ENCODE measurements at places on chromosomes 2 and 18.

DNA sequence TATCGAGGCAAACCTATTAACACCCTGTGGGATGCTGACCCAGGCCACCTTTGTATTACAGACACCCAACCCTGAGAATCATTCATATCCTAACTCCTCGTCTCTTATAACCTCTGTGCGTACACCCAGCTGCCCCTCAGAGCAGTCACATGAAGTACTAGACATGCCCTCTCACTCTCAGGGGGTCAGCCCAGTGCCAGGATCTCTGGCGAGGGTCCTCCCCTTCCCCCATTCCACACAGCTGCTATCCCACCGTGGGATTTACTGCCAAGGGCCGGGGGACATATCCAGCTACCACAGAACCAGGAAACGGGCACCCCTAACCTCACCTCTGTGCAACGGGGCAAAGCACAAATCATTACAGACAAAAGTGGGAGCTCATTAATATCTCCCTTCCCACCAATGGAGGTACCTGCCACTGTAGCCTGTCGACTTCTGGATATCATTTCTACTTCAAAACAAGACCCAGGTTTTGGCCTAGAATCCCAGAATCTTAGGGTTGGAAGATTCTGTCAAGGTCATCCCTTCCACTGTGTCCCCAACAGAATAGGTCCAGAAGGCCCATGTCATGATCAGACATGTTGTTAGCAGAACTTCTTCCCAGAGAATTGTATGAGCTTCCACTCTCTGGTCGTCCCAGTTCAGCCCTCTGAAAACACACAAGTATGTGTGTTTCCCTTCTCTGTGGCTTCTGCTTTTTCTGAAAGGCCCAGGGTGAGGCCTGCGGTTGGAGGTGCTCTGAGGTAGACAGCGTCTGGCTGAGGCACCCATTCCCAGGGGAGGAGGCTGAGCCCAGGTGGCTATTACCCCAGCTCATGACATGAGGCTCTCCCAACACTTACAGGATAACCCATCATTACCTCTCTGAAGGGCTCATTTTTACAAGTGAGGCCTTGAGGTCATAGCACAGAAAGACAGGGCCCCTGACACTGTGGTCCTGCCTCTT, 1.7 kb downstream of the TMBIM1 start:
- DNase-seq, result no peak

DNA sequence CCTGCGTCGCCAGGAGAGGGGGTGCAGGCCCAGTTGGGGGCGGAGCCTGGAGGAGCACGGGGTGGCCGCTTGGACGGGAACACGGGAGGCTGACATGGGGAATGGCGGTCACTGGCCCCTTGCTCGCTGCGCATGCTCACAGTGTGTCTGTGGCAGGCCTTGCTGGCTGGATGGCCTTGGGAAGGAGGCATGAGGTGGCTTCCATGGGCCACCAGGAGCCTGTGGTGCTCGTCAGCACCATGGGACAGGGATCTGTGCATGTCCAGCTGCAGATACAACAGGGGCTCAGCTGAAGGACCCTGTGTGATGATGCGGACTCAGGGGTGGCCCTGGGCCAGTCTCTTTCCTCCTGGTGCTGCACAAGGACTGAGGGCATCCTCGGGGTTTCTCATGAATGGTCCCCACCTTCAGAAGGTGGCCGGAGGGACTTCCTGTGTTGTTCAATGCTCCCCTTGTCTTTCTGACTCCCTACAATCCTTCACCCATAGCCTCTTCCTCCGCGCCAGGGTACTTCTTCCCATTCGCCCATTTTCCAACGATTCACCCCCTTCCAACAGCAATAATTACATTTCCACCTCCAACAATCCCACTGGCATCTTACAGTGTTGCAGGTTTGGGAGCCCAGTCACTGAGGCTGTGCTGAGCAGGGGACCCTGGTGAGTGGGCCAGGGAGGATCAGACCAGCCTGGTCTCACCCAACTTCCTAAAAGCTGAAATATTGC, 3.4 kb upstream of the SP140L start:
- no peak for DNase-seq

DNA sequence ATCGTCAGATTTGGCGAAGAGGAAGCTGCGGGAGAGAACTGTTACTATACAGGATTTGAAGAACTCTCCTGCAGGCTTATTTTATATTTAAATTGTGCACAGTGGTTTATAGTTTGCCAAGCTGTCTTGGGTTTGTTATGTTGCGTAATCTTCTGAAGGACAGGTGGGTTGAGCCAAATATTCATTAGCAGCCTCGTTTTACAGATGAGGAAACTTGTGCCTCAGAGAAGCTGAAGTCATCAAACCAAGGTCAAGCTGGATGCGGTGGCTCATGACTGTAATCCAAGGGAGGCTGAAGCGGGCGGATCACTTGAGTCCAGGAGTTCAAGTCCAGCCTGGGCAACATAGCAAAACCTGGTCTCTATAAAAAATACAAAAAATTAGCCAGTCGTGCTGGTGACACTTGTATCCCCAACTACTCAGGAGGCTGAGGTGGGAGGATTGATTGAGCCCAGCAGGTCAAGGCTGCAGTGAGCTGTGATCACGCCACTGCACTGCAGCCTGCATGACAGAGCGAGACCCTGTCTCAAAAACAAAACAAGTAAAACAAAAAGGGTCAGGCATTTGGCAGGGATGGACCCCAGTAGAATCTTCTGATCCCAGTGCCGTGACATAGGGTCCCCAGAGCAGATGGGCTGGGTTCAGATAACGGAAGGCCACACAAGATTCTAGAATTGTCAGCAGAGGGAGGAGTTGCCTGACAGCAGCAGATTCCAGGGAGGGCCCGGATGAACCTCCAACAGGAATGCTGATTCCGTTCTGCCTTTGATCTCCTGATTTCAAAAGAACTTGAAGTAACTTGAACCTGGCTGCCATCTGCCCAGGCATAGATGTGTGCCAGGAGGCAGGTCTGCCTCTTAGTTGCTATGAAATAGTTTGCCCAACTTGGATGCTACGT, 50.6 kb downstream of the SH3BP4 start:
- DNase-seq, result no peak

- DNase-seq, result no peak
These were observed 78.5 kb upstream of the L3MBTL4 start for GRCh38 chr18:6493194-6493593.

GRCh38 chr2:12504443-12504842, 212.3 kb upstream of the TRIB2 start:
- DNase-seq, result no peak

GRCh38 chr18:57214976-57215375, 68.1 kb downstream of the BOD1L2 start:
- DNase-seq, result no peak

- no peak for DNase-seq
These were observed 116.0 kb upstream of the PELI1 start for GRCh38 chr2:64260093-64260803.

DNA sequence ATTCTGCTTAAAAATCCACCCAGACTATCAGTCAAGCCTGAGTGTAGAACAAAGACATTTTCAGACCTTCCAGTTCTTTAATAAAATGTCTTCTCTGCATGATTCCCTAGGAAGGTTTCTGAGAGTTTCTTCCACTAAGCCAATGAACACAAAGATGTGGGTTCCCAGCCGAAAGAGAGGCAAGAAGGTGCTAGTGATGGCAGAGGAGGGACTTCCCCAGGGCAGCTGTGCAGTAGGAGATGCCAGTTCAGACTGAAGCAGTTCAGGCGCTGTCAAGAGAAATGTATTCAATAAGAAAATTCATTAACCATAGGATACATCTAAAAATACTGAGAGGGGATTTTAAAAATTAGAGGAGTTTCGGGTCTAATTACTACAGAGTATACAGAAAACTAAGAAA, 83.3 kb downstream of the RND3 start:
- no peak for DNase-seq

GRCh38 chr2:123901256-123901655, 123.8 kb upstream of the CNTNAP5 start:
- DNase-seq, result no peak

GRCh38 chr18:3901811-3902210, 451.8 kb downstream of the TGIF1 start:
- no peak for DNase-seq

DNA sequence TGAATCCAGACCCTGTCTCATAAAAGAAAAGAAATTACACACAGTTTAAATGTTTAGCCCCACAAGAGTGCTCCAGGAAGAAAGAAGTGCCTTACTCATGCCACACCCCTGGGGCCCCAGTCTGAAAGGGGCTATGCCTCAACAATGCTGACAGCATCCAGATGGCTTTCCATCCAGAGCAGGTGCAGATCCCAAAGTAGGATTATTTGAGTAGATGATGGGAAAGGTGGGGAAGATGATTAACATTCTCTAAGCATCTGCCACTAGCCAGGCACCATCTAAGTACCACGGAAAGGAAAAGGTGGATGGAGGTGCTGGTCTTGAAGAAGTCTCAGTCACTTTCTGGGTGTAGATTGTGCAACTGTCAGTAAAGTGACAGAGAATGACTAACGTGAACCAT, 16.3 kb downstream of the DPYSL5 start:
- DNase-seq, result no peak

GRCh38 chr18:48358868-48359267, 50.3 kb downstream of the ZBTB7C start:
- no peak for DNase-seq

- DNase-seq, result no peak
These were observed 45.6 kb downstream of the LPIN2 start for GRCh38 chr18:2967357-2967756.

GRCh38 chr18:35797948-35798347, 174.5 kb upstream of the RMP24 start:
- no peak for DNase-seq

DNA sequence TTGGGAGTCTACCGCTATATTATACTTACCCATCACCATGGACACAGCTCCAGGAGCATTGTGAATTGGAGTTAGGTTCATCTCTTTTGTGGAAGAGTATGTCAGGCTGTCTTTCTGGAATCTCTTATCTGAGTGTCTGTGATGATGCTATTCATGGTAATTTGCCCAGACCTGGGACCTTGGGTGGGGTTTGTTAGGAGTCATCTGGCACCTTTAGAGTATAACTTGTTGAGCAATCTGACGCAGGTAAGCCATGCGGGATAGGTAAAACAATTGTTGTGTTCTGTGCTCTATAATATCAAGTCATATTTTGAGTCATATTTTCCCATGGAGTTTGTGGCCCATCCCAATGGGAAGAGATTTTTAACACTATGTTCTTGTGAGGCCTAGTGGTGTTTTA, 49.7 kb upstream of the MAPRE2 start:
- DNase-seq, result no peak

GRCh38 chr2:155815851-155816250, 516.7 kb downstream of the NR4A2 start:
- DNase-seq, result no peak

GRCh38 chr18:13556502-13556901, 169.9 kb downstream of the FAM210A start:
- no peak for DNase-seq

- DNase-seq, result no peak
These were observed 89.2 kb downstream of the EPHA4 start for GRCh38 chr2:221482666-221483455.

DNA sequence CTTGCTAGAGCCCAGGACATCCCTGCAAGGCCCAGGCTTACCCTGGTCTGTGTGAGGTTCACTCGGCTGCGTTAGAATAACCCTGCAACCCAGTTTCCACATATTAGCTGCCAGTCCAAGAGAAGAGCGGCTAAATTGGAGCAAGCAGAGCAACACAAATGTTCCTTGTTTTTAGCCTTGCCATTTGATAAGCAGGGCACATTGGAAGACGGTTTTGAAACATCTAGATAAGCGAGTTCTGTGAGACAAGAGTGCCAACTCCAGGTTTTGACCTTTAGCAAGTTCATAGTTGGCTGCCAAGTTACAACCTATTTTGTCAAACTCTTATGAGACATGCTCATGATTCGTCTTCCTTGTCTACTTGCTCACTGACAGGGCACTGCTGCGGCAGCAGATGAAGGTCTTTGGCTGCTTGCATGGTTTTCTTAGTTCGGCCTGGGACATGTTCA, 23.5 kb downstream of the DPP4 start:
- no peak for DNase-seq

DNA sequence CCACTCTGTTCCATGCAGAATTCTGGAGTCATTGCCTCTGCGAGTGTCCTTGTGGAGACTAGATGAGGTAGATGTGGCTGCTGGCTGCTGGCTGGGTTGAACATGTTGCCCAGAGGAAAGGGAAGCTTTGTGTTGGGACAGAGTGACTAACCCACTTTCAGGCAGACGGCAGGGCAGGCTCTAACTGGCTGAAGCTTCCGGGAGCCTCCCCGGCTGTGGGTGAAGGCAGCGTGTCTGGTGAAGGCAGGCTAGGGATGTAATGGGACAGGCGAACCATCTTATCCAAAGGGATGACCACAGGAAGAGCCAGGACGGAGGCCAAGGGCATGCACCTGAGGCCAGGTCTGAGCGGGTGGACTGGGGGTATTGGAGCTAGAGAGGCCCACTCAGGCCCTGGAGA, 16.0 kb downstream of the ASPRV1 start:
- DNase-seq, result no peak

- no peak for DNase-seq
These were observed 50.0 kb downstream of the MC4R start for GRCh38 chr18:60322591-60322990.

DNA sequence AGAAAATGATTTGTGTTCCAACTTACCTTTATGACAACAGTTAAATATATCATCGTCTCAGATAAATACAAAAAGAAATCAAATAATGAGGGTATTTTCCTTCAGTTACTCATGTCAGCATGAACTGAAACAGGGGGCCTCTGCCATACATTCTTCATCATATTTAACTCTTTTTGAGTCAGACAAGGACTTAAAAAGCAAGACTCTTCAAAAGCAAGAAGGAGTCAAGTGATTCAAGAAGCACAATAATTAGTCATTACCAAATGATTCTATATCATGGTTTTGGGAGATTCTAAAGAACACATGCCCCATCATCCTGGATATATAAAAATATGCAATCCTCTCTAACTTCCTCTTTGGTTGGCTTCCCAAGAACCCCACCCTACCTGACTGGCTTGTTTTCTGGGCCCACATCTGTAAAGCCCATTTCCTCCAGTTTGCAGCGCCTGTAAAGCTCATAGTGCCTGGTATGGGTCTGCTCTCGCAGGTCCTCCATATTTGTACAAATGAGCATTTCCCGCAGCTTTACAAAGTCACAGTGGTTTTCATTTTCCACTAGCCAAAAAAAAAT, 49.7 kb downstream of the SEPTIN10 start:
- DNase-seq, result no peak

DNA sequence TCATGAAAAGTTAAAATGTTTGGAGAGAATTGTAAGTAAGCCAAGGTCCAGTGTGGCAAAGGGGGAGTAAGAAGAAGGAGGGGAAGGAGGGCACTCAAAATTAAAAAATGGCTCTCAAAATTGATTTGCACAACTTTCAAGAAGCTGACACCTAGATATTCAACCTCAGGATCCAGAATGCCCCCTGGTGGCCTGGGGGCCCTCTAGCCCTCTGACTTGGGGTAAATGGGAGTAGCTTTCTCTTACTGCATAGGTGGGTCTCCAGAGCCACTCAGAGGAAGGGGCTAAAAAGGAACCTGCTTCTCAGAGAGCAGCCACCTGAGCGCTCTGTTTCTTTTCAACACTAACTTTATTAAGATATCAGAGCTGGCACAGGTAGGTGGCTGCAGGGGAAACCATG, 968.5 kb downstream of the BCL11A start:
- no peak for DNase-seq

DNA sequence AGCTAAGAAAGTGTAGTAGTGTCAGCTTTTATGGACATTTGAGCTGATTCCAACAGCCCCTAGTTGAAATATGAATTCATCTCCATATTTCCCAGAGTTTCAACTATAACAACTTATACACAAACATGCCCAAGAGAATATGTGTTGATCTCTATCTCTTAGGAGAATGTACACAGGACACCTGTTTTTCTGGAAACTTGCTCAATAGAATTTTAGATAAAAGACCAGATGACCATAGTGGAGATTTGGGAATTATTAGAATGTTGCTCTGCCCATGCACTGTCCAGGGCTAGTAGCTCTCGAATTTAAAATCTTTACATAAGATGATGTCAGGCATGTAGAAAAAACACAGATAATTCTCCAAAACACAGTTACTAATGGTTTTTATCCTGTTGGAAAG, 162.3 kb upstream of the VRK2 start:
- DNase-seq, result no peak

Measured in NCI-H1417 treated with DMSO at 0.1 percent for 48 hours (cell line).